CD8-positive, alpha-beta T cell (primary cell): ENCODE measurements at places on chromosomes 6 and 20. TPM values are rescaled to one million over a fixed set of nuclear protein-coding genes. Genes with fewer than 3 reads are reported as not detected.

The ENPP1 gene
- total RNA-seq, result not detected

The OVOL2 gene
- total RNA-seq, result not detected

The SIRPB1 gene
- 3.1 TPM for total RNA-seq

The PHF10 gene
- 87.5 TPM for total RNA-seq

The STK4 gene
- total RNA-seq, result 259 TPM

The COL10A1 gene
- not detected for total RNA-seq

The ZBTB9 gene
- 7.1 TPM for total RNA-seq

The SNAP25 gene
- total RNA-seq, result not detected

The AIG1 gene
- total RNA-seq, result 5.0 TPM

The FOXP4 gene
- 11.4 TPM for total RNA-seq

The DPPA5 gene
- not detected for total RNA-seq

The BPIFB2 gene
- not detected for total RNA-seq

The C6orf163 gene
- 0.71 TPM for total RNA-seq

The HECA gene
- 234 TPM for total RNA-seq

The TRIM26 gene
- total RNA-seq, result 56.8 TPM

The HLA-G gene
- 6.9 TPM for total RNA-seq

The CCHCR1 gene
- total RNA-seq, result 8.0 TPM

The FAM50B gene
- 0.97 TPM for total RNA-seq

The DDR1 gene
- 5.9 TPM for total RNA-seq

The LY6G6F gene
- not detected for total RNA-seq

The JPH2 gene
- not detected for total RNA-seq

The FAM217B gene
- total RNA-seq, result 13.5 TPM

The SNTA1 gene
- 3.9 TPM for total RNA-seq

The TNFRSF6B gene
- 3.0 TPM for total RNA-seq

The SPATS1 gene
- not detected for total RNA-seq

The LRRC1 gene
- total RNA-seq, result 0.47 TPM

The DYNLT2 gene
- total RNA-seq, result 3.7 TPM

The ME1 gene
- total RNA-seq, result 1.3 TPM

The SYNDIG1 gene
- not detected for total RNA-seq

The HRH3 gene
- total RNA-seq, result not detected
